ENCODE measurements at places on chromosomes 1 and 21.

DNA sequence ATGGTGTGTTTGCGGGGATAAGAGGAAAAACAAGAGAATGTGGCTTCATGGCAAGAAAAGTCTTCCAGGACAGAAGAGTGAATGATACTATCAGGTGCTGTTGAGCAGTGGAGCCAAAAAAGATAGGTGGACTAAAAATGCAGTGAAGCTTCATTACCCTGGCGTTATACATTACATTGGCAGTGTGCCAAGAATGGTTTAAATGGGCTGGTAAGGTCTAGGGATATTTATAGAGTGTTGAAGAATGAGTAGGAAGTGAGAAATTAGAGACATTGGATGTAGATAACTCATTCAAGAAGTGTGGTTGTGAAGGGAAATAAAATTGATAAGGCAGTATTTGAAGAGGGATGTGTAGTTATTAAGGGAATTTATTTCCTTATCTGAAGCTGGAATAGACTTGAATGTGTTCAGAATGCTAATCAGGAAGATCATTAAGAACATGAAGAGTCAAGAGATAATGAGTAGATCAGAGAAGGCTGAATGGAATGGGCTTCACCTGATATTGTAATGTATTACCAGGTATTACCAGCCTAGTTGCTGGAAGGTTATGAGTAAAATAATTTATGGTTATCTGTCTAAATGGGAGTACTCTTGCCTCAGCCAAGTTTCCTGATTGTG, 72.7 kb downstream of the MAST2 start:
- H3K27ac ChIP-seq: no peak overlapping the region
- H3K36me3 ChIP-seq: no peaks in the 10 kb centered on the region
- DNase-seq: no peak

DNA sequence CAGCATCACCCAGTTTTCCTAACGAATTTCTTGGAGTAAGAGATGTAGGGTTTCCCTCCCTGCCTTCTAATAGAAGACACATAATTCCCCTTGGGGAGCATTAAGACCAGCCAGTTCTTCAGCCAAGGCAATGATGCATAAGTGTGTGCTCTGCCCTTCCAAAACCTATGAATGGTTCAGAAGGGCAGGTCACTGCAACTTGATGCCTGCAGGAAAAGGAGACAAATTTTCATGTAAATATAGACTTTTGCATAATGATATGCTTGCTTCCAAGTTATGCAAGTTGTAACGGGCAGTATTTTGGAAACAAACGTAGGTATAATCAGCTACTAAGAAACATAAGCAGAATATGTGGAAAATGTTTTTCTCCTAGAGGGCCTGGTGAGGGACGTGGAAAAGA, 31.6 kb downstream of the PTGS2 start:
- DNase-seq: no peak
- H3K4me1 ChIP-seq: no peaks in the 10 kb centered on the region
- no peaks in the 10 kb centered on the region for H3K36me3 ChIP-seq

DNA sequence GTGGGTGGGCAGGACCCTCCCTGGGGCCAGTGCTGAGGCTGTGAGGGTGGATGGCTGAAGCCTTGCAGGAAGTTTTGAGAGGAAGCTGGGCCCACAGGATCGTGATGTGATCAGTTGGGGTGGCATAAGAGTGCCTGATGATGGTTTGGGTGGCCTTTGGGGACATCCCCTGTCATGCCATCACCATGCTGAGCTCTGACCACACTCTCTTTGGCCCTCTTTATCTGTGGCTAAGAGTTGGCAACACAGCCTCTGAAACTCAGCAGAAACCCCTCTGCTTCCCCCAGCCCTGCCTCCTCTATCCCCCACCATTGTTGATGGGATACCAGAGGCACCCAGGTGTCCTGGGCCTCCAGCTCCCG, 19.8 kb downstream of the MIIP start:
- H3K4me3 ChIP-seq: no peak overlapping the region
- no peak for DNase-seq
- H3K4me1 ChIP-seq: peaks cover 19% of the 10 kb centered on the region

DNA sequence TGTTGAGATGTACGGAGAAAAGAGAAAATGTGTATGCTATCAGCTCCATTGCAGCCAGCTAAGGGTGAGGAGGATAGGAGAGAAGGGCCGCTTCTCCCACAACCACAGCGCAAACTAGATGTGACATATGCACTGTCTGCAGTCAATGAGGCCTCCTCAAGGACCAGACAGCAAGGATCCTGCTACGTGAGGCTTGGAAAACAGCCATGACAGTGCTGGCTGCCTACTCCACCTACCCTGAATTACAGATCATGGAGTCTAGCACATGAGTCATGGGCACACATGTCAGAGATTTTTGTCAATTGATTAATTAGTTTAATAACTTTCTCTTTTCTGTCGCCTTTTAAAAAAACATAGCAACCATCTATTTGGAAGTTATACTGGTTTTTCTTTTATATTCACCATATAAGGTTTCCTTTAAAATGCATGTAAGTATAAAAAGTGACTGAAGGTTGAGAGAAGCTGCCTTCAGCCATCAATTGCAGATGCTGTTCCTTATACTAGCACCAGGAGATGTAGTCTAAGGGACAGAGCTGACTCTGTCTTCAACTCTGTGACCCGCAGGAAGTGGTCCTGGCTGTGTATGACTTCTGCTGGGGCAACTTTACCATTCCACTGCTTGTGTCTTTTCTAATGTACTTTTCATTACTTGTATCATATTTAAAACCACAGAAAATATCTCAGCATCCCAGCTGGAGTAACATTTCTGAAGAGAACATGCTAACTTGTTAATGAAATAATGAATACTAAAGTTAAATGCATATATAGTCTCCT, 3.1 kb downstream of the VPS26C start:
- no peak overlapping the region for H3K4me3 ChIP-seq
- H3K4me1 ChIP-seq: peaks cover 45% of the 10 kb centered on the region
- no peak for DNase-seq
- H3K36me3 ChIP-seq: peaks cover 29% of the 10 kb centered on the region
- H3K27me3 ChIP-seq: no peaks in the 10 kb centered on the region

DNA sequence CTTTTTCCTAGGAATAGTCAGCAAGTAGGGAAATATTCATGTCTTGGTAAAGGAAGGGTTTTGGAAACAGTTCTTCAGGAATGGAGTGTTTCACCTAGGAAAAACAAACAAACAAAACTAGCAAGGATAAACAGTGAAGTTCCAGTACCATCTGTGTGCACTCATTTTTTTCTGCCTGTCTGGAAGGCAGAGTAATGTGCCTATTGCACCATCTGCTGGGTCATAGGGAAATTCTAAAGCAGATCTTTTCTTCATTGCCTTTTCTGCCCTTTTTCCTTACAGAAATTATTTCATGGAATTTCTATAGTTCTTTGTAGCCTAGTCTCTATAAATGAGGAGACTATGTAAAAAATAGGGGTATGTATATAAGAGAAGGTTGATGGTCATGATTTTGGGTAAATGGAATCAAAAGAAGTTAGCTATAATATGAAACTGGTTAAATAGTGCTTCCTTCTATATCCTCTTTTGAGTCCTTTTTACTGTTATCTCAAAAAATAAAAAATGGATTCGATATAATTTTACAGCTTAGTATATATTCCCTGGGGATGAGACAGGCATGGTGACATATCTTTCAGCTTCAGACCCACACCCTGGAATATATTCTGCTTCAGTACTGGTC, 3.4 kb upstream of the HRNR start:
- no peaks in the 10 kb centered on the region for H3K4me1 ChIP-seq
- H3K4me3 ChIP-seq: no peak overlapping the region

- peaks cover 78% of the 10 kb centered on the region for H3K27me3 ChIP-seq
- peak overlapping the region; percentile 77 for H3K27ac ChIP-seq
- peaks cover 3% of the 10 kb centered on the region for H3K36me3 ChIP-seq
- peak; percentile 81 for DNase-seq
Observed at GRCh38 chr1:229430761-229431283, 3.1 kb downstream of the ACTA1 start.

DNA sequence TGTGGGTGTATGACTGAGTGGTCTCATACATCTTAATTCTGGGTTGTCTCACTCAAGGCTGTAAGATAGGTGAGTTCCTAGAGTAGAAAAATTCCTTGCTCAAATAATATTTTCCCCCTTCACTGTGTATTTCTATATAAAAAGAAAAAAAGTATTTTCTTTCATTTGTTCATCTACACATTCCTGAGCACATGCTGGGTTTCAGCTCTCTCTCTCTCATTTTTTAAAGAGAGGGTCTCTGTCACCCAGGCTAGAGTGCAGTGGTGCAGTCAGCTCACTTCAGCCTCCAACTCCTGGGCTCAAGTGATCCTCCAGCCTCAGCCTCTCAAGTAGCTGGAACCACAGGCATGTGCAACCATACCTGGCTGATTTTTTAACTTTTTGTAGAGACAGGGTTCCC, 22.0 kb downstream of the DDI2 start:
- H3K27me3 ChIP-seq: no peaks in the 10 kb centered on the region
- H3K36me3 ChIP-seq: peaks cover 64% of the 10 kb centered on the region
- H3K4me1 ChIP-seq: peaks cover 5% of the 10 kb centered on the region
- no peak overlapping the region for H3K4me3 ChIP-seq
- DNase-seq: no peak

GRCh38 chr21:34553151-34553952, 41.3 kb upstream of the KCNE1 start:
- no peaks in the 10 kb centered on the region for H3K27me3 ChIP-seq
- peaks cover 4% of the 10 kb centered on the region for H3K36me3 ChIP-seq
- no peak overlapping the region for H3K4me3 ChIP-seq
- DNase-seq: no peak
- peak overlapping the region; percentile 42 for H3K27ac ChIP-seq

DNA sequence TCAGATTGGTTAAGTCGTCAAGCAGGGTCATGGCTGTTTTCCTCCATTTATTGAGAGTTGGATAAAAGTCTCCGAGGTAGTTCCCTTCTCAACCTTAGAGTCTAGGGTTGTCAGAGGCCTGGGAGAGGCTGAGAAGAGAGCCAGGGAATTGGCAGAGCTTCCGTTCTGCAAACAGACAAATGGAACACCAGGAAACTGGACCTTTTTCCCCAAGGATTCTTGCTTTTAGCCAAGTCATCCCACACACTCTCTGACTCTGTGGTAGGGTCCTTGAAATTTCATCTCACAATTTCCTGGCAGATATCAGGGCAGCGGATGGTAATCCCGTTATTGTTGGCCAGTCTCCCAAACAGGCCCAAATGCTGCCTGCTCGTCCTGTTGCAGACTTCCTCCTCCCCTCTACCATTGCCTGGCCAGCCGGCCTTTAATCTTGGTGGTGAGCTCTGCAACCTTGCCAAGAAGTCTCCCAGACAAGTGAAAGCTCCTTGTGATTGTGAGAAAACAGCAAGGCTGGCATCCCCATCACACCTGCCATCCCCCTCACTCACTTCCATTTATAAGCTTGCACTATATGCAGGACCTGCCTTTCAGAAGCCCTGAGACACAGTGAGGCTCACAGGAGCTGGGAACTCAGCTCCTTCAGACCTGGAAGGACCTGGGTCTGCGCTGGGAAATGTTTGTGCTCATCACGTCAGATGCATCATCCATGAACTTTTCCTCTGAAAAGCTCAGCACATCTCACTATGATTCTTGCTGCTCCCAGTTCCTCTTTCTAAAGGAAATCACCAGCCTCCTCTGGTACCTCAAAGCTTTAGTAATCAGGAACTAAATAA, 13.7 kb upstream of the SRP9 start:
- no peaks in the 10 kb centered on the region for H3K4me1 ChIP-seq
- no peak overlapping the region for H3K27ac ChIP-seq
- peaks cover 5% of the 10 kb centered on the region for H3K27me3 ChIP-seq

GRCh38 chr1:243390162-243390791, 134.4 kb downstream of the SDCCAG8 start:
- H3K27ac ChIP-seq: peak overlapping the region; percentile 36
- no peaks in the 10 kb centered on the region for H3K27me3 ChIP-seq
- H3K36me3 ChIP-seq: peaks cover 1% of the 10 kb centered on the region

GRCh38 chr1:184287001-184287400, 99.8 kb upstream of the C1orf21 start:
- H3K4me1 ChIP-seq: no peaks in the 10 kb centered on the region
- no peaks in the 10 kb centered on the region for H3K27me3 ChIP-seq
- H3K4me3 ChIP-seq: no peak overlapping the region

- H3K4me3 ChIP-seq: no peak overlapping the region
- peaks cover 39% of the 10 kb centered on the region for H3K36me3 ChIP-seq
- H3K4me1 ChIP-seq: peaks cover 4% of the 10 kb centered on the region
Observed at GRCh38 chr1:168005529-168005928, 68.7 kb upstream of the MPC2 start.

DNA sequence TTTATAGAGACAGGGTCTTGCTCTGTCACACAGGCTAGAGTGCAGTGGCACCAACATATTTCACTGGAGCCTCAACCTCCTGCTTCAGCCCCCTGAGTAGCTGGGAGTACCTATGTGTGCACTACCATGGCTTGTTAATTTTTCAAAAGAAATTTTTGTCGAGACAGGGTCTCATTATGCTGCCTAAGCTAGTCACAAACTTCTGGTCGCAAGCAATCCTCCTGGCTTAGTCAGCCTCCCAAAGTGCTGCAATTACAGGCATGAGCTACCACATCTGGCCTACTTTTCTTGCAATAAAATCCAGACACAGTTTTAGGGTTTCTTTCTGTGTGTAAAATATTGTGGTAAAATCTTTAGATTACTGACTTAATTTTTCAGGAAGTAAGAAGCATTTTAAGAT, 27.9 kb upstream of the NTPCR start:
- H3K4me1 ChIP-seq: peaks cover 28% of the 10 kb centered on the region
- DNase-seq: no peak
- H3K36me3 ChIP-seq: no peaks in the 10 kb centered on the region
- H3K4me3 ChIP-seq: no peak overlapping the region
- no peaks in the 10 kb centered on the region for H3K27me3 ChIP-seq

GRCh38 chr1:28110555-28110954, 22.1 kb upstream of the EYA3 start:
- H3K36me3 ChIP-seq: peaks cover 2% of the 10 kb centered on the region
- H3K4me1 ChIP-seq: peaks cover 14% of the 10 kb centered on the region
- no peak for DNase-seq

DNA sequence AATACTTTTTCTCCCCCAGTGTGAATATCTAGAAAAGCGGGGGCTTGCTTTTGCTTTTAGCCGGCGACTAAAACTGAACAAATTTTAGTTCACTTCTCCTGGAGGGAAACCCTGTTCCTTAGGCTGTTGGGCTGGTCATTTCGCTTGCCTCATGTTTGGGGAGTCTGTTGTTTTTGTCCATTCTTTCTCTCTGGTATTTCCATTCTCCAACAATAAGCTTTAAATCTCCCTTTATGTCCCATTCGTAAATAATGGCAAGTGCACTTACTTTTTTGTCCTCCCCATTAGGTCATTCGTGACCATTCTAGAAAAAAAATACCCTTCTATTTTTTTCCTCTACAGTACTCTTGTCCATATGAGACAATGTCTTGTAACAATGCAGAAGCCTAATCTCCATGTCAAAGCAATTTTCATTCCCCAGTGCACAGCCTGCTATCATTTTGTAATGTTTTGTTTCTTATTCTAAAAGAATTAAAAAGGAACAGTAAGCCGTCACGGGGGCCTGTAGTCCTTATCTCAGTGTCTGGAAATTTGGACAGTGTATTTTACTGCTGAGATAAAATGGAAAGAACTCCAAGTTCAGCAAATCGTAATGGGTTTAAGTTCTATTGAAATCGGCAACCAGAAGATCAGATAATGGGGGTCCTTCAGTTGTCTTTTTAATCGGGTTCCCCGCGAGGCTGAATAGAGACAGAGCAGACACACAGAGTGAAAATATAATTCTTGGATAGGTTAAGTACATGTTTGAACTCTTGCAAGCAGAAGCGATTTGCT, 21.8 kb downstream of the PROX1 start:
- peaks cover 9% of the 10 kb centered on the region for H3K27me3 ChIP-seq
- H3K4me1 ChIP-seq: no peaks in the 10 kb centered on the region
- no peak overlapping the region for H3K27ac ChIP-seq
- H3K36me3 ChIP-seq: no peaks in the 10 kb centered on the region
- no peak overlapping the region for H3K4me3 ChIP-seq

- H3K27me3 ChIP-seq: peaks cover 42% of the 10 kb centered on the region
- H3K4me3 ChIP-seq: peak overlapping the region; percentile 92
- DNase-seq: no peak
- peak overlapping the region; percentile 65 for H3K27ac ChIP-seq
Observed at GRCh38 chr1:156115514-156116374, 1.2 kb downstream of the LMNA start.

Data from activated CD4-positive, alpha-beta T cell treated with anti-CD3 and anti-CD28 coated beads, Interleukin-2, amount 10 ng/mL, durations not matched to agents 24 days and 14 days (primary cell).